Vagina (tissue), 2 donors: ENCODE measurements at places on chromosomes 7 and 10. TPM values are rescaled to one million over a fixed set of nuclear protein-coding genes. Genes with fewer than 3 reads are reported as not detected.

DNA sequence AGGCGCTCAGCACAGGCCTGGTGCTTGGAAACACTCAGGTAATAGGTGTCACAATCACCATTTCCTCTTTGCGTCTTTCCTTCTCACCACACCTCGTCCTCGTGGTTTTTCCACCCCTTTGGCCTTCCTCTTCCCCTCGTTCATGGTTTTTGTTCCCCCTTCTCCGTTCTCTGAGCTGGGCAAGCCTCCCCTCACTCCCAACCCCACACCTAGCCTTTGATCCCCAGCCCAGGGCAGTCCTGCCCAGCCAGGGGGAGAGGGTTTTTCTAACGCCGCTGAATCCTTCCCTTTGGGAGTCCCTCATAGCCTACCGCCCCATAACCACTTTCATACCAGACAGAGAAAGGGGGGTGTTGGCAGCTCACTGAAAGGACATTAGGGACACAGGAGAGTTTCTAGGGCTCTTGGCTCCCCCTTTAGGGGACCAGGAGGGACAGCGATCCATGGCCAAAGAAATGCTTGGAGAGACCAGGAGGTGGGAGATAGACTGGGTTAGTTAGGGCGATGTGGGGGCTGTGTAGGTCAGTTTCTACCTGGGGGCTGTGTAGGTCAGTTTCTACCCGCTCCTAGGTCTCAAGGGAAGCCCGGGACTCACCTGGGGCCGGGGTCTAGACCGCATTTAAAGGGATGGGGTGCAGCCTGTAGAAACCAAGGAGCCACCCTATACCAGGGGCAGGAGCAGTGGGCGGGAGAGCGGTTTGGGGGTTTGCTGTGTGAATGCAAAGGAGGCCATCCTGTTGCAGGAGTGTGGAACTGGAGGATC is 1.4 kb downstream of the EPHB4 start:
- no peak for DNase-seq
- H3K4me3 ChIP-seq: peak overlapping the region; percentile 73
- H3K4me1 ChIP-seq: peaks cover 40% of the 10 kb centered on the region
- H3K36me3 ChIP-seq: no peaks in the 10 kb centered on the region
- H3K27ac ChIP-seq: peak overlapping the region; percentile 89

Gene HMX3
- total RNA-seq: not detected

- H3K4me3 ChIP-seq: no peak overlapping the region
- DNase-seq: no peak
- H3K36me3 ChIP-seq: no peaks in the 10 kb centered on the region
- H3K27me3 ChIP-seq: no peaks in the 10 kb centered on the region
- peaks cover 10% of the 10 kb centered on the region for H3K4me1 ChIP-seq
These were observed 138.9 kb downstream of the VTI1A start for GRCh38 chr10:112585960-112586359.

DNA sequence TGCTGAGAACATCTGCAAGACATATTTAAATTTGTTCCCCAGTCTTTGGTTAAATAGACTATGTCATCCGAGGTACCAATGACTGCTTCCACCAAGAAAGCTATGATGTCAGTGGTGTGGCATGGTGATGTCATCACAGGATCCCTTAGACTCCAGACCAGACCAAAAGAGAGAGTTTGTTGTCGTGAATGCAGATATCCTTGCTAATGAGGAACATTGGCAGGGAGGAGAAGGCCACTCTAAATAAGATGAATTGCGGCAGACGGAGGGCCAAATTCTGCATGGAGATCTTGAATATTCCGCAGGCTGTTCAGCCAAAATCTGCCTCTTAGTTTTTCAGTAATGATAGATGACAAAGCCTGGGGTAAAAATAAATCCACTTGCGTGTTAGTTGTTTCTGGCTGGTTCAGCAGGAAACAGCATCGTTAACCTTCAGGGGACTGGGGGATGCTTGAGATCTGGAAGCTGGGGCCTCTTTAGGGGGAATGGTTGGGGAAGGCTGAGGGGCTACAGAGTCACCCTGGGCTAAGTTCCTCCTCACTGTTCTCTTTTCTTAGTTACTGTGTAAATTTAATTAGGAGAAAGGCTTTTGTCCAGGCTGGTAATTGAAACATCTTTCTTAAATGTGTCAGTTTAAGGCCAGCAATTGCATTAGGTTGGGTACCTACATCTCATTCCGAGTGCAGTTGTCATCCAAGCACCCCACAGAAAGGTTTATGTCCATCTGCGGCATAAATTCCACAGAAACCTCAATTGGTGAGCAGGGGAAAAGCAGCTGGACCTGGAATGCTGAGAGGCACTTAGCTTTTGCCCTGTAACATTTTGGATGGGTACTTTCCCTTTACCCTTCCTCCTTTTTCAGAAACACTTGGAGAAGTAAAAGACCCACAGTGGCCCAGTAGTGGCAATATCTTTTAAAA is 11.6 kb upstream of the CAMK1D start:
- no peak overlapping the region for H3K27ac ChIP-seq
- H3K36me3 ChIP-seq: no peaks in the 10 kb centered on the region
- no peaks in the 10 kb centered on the region for H3K27me3 ChIP-seq
- DNase-seq: no peak
- H3K4me1 ChIP-seq: peaks cover 13% of the 10 kb centered on the region

DNA sequence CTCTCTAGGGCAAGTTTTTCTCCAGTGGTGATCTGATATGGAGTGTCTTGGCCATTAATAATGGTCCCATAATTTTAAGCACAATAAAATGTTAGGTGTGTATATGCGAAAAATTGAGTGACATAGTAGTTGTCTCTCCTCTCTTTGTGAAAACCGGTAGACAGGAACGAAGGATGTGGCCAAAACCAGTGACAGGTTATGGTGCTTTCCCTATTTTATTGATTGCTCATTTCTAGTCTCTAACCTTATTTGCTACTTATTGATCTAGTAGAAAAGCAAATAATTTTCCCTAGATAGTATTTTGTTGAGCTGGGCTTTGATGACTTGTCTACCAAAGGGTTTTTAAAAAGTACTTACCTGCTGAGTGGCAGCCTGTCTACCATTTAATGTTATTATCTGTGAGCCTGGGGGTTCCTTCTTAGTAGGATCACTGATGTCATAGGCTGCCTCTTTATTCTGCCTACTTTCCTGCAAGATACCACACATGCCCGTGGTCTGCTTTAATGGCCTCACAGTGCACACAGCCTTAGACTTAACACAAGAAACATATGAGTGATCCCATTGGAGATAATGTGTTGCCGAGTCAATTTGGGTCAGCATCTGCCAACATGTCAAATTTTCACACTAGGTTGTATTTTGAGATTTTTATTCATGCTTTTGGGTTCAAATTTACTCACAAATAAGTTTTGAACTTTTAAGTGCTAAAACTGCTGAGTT is 100.0 kb downstream of the AUTS2 start:
- no peak overlapping the region for H3K4me3 ChIP-seq
- no peak overlapping the region for H3K27ac ChIP-seq
- no peak for DNase-seq
- H3K27me3 ChIP-seq: no peaks in the 10 kb centered on the region
- no peaks in the 10 kb centered on the region for H3K4me1 ChIP-seq
- no peaks in the 10 kb centered on the region for H3K36me3 ChIP-seq

- H3K27ac ChIP-seq: no peak overlapping the region
- peaks cover 32% of the 10 kb centered on the region for H3K4me1 ChIP-seq
- no peaks in the 10 kb centered on the region for H3K27me3 ChIP-seq
- no peak overlapping the region for H3K4me3 ChIP-seq
These were observed 2.4 kb downstream of the HECTD2 start for GRCh38 chr10:91412354-91413087.

DNA sequence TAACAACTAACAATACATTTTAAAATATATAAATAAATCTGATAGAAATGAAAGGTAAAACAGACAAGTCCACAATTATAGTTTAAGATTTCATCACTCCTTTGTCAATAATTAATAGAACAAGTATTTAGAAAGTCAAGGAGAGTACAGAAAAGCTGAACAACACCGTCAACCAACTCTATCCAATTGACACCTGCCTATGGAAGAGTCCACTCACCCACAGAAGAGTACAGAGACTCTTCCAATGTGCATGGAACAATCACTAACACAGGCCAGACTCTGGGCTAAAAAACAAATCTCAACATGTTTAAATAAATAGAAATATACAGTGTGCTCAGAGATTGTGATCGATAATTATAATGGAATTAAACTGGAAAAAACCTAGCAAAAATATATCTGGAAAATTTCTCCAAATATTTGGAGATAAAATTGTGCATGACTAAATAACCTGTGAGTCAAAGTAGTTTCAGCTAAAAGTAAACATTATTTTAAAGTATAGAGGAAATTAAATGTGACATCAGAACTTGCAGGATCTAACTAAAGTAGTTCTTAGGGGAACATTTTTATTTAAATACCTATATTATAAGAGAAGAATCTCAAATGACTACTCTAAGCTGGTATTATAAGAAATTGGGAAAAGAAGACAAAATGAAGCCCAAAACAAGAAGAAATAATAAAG is 109.9 kb upstream of the EGFR start:
- no peaks in the 10 kb centered on the region for H3K36me3 ChIP-seq
- H3K4me3 ChIP-seq: no peak overlapping the region
- H3K27me3 ChIP-seq: no peaks in the 10 kb centered on the region
- no peak for DNase-seq

Gene FOXK1
- 28.5 TPM for total RNA-seq

DNA sequence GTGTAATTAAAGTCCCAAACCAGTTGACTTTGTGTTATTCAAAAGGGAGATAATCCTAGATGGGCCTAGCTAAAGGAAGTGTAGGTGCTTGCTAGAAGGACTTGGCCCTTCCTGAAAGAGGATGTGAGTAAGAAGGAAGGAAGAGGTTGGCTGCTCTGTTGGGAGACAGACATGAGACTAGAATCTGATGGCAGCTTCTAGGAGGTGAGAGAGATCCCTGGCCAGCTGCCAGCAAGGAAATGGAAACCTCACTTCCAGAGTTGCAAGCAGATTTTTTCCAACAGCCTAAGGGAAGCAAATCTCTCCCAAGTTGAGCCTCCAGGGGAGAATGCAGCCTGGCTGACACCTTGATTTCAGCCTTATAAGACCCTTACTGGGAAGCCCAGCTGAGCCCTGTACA is 368.4 kb upstream of the ZMIZ1 start:
- no peak overlapping the region for H3K4me3 ChIP-seq
- no peak for DNase-seq
- no peaks in the 10 kb centered on the region for H3K4me1 ChIP-seq
- H3K36me3 ChIP-seq: no peaks in the 10 kb centered on the region
- H3K27ac ChIP-seq: no peak overlapping the region

GRCh38 chr7:47179812-47180515 is 401.9 kb downstream of the TNS3 start:
- H3K4me3 ChIP-seq: no peak overlapping the region
- no peaks in the 10 kb centered on the region for H3K36me3 ChIP-seq
- H3K27ac ChIP-seq: no peak overlapping the region
- DNase-seq: no peak
- no peaks in the 10 kb centered on the region for H3K27me3 ChIP-seq
- H3K4me1 ChIP-seq: no peaks in the 10 kb centered on the region

Gene LRRC61
- total RNA-seq: 14.0 TPM

DNA sequence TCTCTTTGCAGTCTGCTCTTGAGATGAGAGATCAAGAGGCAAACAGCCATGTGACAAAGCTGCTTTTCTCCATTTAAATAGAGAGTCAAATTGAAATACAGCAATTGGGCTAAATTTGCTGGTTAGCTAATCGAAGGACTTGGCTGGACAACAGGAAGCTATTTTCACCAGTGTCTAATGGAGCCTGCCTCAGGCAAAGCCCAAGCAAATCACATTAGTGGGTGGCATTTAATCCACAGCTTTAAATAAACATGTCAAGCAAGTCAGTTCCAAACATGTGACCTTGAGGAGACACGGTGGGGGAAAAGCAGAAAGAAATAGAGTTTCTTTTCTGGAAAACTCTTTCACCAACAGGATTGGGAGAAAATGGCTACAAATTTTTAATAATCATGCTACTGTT is 180.5 kb upstream of the AOAH start:
- H3K36me3 ChIP-seq: no peaks in the 10 kb centered on the region
- H3K4me1 ChIP-seq: no peaks in the 10 kb centered on the region
- H3K27me3 ChIP-seq: no peaks in the 10 kb centered on the region
- H3K4me3 ChIP-seq: no peak overlapping the region
- no peak overlapping the region for H3K27ac ChIP-seq

Gene ADCY1
- 2.5 TPM for total RNA-seq

GRCh38 chr7:23211589-23211988 is 29.7 kb downstream of the NUP42 start:
- H3K4me3 ChIP-seq: no peak overlapping the region
- no peaks in the 10 kb centered on the region for H3K36me3 ChIP-seq
- no peaks in the 10 kb centered on the region for H3K27me3 ChIP-seq
- H3K27ac ChIP-seq: no peak overlapping the region

- H3K27ac ChIP-seq: no peak overlapping the region
- no peak overlapping the region for H3K4me3 ChIP-seq
- H3K27me3 ChIP-seq: no peaks in the 10 kb centered on the region
These were observed 6.4 kb upstream of the IGFBP1 start for GRCh38 chr7:45881759-45882464.

DNA sequence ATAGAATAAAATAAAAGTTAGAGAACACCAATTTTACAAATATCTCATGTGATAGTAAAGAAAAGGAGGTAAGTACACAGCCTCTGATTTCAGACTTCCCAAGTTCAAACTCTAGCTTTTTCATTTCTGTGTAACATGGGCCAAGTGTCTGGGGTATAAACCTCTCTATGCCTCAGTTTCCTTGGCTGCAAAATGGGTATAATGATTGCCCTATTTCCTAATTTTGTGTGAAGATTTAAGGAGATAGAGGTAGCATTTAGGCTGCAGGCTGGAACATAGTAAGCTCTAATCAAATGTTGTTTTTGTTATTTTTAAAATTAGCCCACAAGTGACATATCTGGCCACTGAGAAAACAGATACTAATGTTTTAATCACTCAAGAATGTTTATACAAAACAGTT is 26.1 kb upstream of the EPC1 start:
- no peaks in the 10 kb centered on the region for H3K27me3 ChIP-seq
- H3K4me3 ChIP-seq: no peak overlapping the region
- no peak for DNase-seq
- no peaks in the 10 kb centered on the region for H3K36me3 ChIP-seq

- H3K27me3 ChIP-seq: no peaks in the 10 kb centered on the region
- H3K4me3 ChIP-seq: no peak overlapping the region
- peaks cover 16% of the 10 kb centered on the region for H3K4me1 ChIP-seq
- DNase-seq: no peak
- no peaks in the 10 kb centered on the region for H3K36me3 ChIP-seq
- no peak overlapping the region for H3K27ac ChIP-seq
These were observed 656.5 kb downstream of the SDK1 start for GRCh38 chr7:3957472-3958108.
